NCI-H524 treated with DMSO at 0.1 percent for 48 hours (cell line): ENCODE measurements at places on chromosomes 6 and 20.

DNA sequence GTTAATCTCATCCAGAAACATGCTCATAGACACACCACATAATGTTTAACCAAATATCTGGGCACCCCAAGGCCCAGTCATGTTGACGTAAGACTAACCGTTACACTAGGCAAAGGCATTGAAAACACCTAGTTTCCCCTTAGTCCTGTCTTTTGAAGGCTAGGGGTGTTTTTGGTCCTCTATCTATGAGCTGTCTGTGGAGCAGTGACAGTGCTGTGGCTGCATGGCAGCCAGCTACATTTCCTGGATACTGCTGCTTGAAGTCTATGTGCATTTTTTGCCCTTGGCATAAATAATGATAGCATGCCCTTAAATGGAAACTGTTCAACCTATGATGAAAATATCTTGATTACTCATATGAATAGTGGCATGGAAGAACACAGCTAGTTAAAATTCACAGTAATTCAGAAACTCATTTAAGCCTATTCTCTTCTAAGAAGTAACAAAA lies 18.6 kb downstream of the FARS2 start:
- DNase-seq: no peak

DNA sequence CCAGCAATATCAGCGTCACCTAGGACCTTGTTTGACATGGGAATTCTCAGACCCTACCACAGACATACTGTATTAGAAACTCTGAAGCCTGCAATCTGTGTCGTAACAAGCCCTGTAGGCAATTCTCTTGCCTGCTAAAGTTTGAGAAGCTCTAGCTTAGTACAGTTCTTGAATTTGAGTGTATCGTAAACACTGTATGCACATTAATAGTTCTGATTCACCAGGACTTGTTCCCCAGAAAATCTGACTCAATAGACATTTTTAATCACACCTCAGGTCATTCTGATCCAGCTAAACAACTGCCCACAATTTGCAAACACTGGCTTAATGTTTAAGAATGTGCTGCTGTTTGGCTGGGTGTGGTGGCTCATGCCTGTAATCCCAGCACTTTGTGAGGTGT lies 414.3 kb downstream of the TFAP2A start:
- DNase-seq: no peak

- no peak for DNase-seq
Observed at GRCh38 chr6:158009114-158009891, 27.6 kb downstream of the SYNJ2 start.

DNA sequence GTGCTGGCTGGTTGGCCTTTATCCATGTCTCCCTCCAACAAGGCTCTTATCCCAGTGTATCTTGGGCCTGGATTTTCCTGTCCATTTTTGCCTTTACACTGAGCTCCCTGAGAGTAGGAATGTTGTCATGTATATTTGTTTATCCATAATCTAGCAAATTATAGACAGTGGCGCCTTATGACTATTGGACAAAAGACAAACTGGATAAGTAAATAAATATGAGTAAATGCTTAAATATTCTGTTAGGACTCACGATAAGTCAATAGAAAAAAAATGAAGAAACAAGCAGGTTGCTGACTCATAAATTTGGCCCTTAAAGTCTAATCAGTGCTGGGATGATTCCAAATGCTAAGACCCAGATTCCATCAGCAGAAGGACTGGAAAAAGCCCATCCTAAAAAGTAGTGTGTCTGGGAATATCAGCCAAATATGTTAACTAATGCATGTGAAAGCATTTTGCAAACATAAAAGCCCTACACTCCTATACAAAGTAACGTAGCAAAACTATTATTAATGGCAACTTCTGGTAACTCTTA lies 55.0 kb upstream of the PCSK2 start:
- no peak for DNase-seq

- no peak for DNase-seq
Observed at GRCh38 chr6:163671355-163671754, 256.8 kb downstream of the QKI start.

DNA sequence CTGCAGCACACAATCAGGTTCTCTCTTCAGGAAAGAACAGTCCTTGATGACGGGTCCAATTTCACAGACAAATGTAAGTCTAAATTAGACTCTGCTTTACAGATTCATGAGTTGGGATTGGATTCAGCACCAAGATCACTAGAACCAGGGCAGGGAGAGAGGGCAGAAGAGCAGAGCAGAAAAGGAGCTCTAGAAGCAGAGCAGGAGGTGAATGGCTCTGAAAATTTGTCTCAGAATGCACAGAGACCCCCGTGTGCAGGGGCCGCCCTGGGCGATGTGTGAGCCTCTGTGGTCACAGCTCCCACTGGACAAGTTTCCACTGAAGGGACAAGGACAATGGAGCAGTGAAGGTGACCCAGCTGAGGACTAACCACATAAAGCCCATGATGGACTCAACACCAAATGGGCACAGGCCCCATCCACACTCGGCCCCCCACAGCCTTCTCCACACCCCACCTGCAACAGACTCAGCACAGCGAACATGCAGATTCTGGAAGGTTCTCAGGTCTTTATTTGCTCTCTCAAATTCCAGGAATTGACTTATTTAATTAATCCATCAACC lies 3.5 kb downstream of the HLA-B start:
- DNase-seq: no peak

- no peak for DNase-seq
Observed at GRCh38 chr6:30206799-30207618, 6.2 kb downstream of the TRIM26 start.

GRCh38 chr6:1230281-1230680 lies 81.6 kb upstream of the FOXQ1 start:
- DNase-seq: no peak

- no peak for DNase-seq
Observed at GRCh38 chr6:143505111-143505510, 6.4 kb downstream of the FUCA2 start.

- DNase-seq: no peak
Observed at GRCh38 chr6:79670789-79671188, 39.7 kb downstream of the SH3BGRL2 start.

DNA sequence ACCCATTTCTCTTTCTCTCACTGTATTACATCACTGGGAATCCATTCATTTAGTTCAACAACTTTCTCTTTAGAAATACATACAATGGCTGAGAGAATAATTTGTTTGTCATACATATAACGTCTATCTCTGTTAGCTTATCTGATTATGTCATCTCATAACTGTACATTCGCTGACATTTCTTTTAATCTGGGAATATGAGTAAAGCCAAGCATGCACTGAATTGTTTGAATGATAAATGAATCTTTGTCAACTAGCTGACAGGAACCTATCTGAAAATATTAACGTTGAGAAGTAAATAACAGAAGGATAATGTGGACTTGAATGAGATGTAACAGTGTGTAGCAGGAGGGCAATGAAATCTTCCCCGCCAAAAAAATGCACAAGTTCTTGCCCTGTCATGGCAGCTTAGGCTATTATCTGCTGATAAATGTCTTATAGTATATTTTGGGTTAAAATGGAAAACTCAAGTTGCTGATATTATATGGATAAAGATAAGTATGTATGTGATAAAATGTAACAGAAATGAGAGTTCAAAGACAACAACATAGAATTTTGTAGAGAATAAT lies 581.2 kb upstream of the ADGRB3 start:
- no peak for DNase-seq

GRCh38 chr6:162814426-162814973 lies 86.7 kb downstream of the PACRG start:
- no peak for DNase-seq

- DNase-seq: no peak
Observed at GRCh38 chr6:452301-453067, 60.9 kb downstream of the IRF4 start.

DNA sequence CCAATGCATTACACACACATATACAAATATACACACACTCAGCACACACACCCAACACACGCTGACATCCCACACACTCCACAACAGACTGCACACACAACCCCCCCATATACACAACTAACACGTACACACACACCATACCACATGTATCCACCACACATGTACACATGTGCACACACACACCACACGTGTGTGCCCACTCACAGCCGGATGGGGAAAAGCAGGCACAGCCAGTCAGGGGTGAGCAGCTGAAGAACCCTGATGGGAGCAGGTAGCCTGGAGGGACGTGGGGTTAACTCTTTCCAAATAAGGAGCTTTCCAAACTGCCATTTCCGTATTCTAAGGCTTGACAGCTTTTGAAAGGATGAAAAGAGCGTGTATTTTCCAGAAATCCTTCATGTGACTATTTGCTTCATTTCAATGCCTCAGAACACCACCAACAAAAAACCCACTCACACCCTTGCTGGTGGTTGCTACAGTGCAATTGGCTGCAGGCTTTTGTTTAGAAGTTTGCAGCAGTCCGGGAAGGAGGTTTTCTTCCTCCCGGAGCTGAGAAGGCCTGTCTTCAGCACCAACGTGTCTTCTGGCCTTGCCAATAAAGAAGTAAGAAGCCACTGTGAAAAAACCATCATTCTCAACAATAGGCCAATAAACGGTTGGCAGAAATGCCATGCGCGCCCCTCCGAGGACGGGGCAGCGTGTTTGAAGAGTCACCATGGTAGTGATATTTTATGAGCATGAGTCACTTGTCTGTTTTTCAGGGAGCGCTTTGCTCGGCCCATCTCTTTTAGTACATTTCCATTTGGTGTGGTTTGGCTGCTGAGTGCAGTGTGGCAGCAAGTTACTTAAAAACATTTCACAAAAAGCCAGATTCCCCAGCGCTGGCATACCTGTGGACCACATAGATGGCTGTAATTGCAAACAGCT lies 131.3 kb upstream of the GMDS start:
- no peak for DNase-seq

- DNase-seq: no peak
Observed at GRCh38 chr20:22984606-22985005, 50.5 kb upstream of the SSTR4 start.
